Left ventricle myocardium superior (tissue), 1 donor: ENCODE measurements at places on chromosomes 4 and X.

DNA sequence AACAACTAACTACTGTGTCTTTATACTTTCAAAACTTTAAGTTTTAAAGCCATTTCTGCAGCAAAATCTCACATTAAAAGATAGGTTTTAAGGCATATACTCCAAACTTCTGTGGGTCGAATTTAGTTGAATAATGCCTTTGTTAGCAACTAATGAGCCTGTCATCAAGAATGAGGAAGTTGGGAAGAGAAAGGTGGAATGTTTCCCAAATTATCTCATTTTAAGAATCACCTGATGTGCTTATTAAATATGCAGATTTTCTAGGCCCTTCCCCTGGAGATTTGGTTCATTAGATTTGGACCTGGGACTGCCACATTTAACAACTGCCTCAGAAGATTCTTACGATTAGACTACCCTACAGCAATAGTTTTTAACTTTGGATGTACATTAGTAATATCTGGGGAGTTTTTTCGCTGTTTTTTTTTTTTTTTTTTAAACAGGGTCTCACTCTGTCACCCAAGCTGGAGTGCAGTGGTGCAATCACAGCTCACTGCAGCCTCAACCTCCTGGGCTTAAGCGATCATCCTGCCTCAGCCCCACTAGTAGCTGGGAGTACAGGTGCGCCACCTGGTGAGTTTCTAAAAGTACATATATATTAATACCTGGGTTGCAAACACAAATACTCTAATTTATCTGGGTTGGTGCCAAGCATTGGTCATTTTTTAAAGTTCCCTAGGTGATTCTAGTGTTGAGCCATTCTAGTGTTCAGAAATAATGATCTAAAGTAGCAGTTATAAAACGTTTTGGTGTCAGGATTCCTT, 16.1 kb upstream of the TASL start:
- DNase-seq, result no peak

- DNase-seq, result no peak
These were observed 63.1 kb upstream of the PDHA1 start for GRCh38 chrX:19280636-19281035.

GRCh38 chrX:84729809-84730208, 227.6 kb upstream of the HDX start:
- DNase-seq, result no peak

DNA sequence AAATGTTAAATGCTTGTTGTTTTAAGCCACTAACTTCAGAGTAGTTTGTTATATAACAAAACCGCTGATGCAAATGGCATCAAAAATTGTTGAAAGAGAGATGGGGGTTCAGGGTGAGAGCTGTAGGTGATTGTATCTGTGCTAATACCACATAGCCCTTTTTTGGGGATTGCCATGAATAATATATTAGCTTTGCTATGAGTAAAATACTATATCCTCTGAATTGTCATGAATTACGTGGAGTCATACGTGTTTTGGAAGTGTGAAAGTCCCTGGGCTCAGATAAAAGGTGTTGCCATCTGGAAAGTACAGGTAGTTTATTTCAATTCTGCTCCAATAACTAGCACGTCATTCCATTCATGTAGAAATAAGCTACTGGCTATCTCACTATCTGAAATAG, 30.6 kb downstream of the DYNLT3 start:
- no peak for DNase-seq

DNA sequence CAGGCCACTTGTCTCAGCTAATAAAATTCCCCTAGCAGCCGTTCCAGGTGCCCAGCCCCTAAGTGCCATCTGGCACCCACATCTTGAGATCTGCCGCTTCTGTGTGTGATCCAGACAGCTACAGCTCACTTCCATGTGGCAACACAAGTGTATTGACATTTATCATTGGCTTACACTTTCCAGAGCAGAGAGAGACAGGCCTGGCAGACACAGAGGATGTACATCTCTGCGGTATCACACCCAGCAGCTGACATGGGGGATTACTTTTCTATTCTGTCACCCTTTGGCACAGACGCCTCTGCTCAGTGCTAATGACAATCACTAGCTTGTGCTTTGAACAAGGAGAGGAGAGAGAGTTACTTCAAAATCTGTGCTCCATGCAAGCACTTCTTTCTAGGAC, 195.9 kb downstream of the KDR start:
- DNase-seq, result peak; percentile 34

DNA sequence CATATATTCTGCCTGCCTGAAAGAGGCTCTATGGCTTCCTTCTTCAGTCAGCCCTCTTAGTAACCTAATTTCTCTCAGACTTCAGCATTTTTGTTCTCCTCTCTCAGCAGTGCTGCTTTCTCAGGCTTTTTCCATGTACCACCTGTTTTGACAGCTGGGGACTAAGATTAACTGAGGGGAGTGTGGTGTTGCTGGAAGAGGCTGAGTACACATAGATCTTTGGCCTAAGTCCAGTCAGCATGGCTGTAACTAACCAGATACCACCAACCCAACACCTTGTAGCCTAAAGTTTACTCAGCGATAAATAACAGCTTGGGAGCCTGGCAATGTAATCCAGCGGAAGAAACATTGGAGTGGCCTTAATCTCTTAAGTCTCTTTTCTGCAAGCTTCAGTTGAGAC, 85.5 kb downstream of the RTL3 start:
- DNase-seq, result no peak

GRCh38 chr4:111960241-111960667, 185.0 kb upstream of the FAM241A start:
- DNase-seq, result no peak
